ENCODE measurements at places on chromosomes 7 and 10.

GRCh38 chr10:99521765-99522469 lies 10.8 kb upstream of the NKX2-3 start:
- DNase-seq: no peak

GRCh38 chr7:71772779-71773178 lies 639.4 kb downstream of the CALN1 start:
- peak; percentile 49 for DNase-seq

GRCh38 chr10:30178356-30178964 lies 119.1 kb upstream of the JCAD start:
- no peak for DNase-seq

GRCh38 chr7:138116141-138116540 lies 39.9 kb downstream of the AKR1D1 start:
- no peak for DNase-seq

GRCh38 chr10:59281861-59282260 lies 80.5 kb downstream of the FAM13C start:
- no peak for DNase-seq

DNA sequence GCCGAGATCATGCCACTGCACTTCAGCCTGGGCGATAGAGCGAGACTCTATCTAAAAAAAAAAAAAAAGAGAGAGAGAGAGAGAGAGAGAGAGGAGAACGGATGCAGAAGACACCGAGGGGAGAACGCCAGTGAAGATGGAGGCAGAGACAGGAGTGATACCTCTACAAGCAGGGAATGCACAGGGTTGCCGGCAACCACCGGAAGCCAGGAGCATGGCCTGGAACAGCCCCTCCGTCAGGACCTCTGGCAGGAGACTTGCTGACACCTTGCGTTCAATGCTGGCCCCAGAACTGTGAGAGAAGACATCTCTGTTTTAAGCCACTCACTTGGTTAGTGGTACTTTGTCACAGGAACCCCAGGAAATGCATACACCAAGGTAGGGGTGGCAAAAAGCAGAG lies 38.1 kb upstream of the DUSP5 start:
- DNase-seq: no peak

- DNase-seq: no peak
These were observed 145.5 kb downstream of the MPP7 start for GRCh38 chr10:28157379-28157778.

DNA sequence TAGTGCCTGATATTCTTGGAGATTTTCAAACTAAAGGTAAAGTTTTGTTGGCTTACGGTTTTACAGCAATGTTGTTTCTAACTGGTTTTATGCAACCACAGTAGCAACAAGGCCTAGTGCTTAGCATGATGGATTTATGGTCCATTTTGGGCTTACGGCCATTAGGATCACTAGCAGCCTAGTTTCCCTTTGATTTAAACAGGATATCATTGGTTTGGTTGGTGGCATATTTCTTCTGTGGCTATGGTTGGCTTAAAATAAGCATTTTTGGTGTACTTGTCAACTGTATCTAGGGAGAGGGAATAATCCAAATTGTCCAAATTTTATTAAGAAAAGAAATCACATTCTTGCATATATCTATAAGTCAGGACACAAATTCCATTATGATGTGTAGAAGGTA lies 194.0 kb downstream of the HDAC9 start:
- no peak for DNase-seq

DNA sequence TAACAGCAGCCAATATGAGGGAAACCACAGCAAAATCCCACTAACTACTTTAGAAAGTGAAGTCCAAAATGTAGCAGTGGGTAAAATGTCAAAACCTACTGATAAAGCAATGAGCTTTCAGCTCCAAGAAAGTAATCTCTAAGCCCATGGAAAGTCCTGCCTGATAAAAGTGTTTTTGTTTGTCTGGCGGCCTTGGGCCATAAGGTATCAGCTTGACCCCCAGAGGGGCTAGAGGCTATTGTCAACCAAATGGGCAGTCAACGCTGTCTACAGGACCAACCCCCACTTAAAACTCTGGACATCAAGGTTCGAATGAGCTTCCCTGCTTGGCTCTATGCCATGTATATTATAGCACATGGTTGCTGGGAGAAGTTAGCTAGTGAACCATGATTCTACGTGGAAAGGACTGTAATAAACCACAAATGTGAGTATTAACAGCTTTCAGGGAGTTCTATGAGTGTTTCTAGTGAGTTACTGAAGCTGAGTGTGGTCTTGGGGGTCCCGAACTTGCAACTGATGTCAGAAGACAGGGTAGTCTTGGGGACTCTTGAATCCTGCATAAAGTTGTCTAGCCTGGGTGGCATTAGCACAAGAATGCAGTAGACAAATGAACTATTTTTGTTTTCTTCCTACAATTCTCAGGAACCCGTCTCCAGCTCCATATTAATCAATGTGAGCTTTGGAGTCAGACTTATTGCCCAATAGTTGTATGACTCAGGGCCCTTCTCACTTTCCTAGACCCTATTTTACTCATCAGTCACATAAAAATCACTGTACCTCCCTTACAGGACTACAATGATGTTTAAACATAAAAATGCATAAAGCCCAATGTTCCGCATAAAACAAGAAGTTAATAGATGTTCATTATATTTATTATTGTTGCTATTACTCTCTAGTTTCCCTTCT lies 164.9 kb downstream of the DGKI start:
- no peak for DNase-seq

DNA sequence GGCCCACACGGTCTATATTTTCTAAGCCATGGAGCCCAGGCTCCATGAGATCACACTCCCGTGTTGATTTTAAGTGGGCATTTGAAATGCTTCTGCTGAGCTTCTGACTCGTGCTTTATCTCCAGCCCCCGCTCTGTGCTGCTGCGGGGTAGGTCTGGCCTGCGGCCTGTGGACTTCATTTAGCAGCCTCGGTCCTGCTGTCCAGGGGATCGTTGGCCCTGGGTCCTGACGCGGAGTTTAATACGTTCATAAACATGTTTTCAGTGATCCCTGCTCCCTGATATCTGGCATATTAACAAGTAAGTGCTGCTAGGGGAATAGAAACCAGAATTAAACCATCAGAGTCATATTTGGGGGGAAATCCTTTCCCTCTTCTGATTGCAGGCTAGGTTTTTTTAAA lies 540.3 kb upstream of the MGMT start:
- no peak for DNase-seq

DNA sequence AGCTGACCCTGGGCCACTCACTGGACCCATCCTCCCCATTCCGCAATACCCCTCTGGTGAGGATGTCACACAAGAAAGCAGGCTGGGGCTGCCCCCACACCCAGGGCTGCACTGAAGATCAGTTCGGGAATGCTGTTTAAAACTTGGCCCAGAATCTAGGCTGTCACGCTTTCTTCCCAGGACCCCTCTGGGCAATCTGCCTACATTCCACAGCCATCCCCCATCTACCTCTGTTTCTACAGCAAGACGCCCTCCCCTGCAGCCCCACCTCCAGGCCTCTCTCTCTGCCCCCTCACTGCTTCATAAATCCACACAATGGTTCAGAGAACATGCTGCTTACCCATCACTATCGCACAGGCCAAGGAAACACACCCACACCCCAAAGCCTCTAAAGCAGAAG lies 36.1 kb downstream of the XPNPEP1 start:
- DNase-seq: no peak

GRCh38 chr7:120064565-120064964 lies 208.4 kb upstream of the KCND2 start:
- no peak for DNase-seq

DNA sequence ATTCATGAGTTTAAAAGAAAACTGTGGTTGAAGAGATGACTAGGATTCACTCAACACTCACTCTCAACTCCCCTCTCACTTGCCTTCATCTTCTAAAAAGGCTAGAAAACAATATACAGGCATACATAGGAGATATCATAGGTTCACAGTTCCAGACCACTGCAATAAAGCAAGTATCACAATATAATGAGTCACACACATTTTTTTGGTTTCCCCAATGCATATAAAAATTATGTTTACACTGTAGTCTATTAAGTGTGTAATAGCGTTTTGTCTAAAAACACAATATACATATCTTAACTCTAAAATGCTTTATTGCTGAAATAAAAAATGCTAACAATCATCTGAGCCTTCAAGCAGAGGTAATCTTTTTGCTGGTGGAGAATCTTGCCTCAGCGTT lies 104.9 kb upstream of the PDE1C start:
- DNase-seq: no peak

- no peak for DNase-seq
These were observed 30.3 kb downstream of the YKT6 start for GRCh38 chr7:44231088-44231487.

DNA sequence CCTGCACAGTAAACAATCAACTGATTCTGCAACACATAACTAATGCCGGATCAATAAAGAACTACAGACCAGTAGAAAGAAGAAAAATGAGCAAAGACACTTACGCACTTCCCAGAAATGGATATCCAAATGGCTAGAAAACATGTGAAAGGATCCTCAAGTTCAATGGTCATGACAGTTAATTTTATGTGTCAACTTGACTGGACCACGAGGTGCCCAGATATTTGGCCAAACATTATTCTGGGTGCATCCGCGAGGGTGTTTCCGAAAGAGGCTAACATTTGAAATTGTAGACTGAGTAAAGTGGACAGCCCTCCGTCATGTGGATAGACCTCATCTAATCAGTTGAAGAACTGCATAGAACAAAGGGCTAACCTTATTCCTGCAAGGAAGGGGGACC lies 102.0 kb downstream of the SFMBT2 start:
- no peak for DNase-seq

DNA sequence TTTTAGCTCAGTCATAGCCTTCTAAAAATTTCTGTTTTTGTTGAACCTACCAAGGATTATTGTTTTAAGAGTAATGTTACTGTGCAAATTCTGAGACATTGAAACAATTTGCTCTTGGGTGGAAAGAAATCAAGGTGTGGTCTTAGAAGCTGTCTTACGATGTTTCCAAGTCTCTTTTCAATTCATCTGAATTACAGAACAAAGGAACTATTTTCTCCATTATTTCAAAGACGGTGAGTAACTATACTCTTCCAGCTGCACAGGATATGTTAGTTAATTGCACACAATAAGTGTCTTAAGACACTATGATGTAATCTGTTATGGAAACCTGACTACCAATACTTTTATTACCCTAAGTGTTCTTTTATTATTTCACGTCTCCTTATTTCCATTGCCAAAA lies 106.8 kb upstream of the POM121L12 start:
- DNase-seq: no peak

GRCh38 chr10:44911081-44911540 lies at the start of gene TMEM72:
TMEM72 (plus strand) TSS chr10:44911337; CDS start chr10:44911513, 176 bp downstream.
- no peak for DNase-seq

- DNase-seq: no peak
These were observed 244.9 kb downstream of the SEMA3D start for GRCh38 chr7:84941936-84942335.

DNA sequence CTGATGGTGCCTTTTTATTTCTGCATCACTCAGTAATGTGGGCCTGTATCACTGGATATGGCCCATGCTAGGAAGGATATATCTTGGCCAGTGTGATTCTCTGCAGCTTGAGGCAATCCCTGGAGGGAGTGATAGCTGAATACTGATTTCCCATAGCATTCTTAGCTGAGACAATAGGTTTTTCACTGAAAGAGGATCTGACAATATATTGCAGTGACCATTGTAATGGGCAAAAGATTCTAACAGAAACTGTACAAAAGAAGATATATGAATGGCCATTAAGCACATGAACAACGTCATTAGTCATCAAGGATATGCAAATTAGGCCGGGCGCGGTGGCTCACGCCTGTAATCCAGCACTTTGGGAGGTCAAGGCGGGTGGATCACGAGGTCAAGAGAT lies 117.8 kb downstream of the KAT6B start:
- DNase-seq: no peak

- DNase-seq: no peak
These were observed 33.0 kb downstream of the CAMK2B start for GRCh38 chr7:44292420-44292817.

DNA sequence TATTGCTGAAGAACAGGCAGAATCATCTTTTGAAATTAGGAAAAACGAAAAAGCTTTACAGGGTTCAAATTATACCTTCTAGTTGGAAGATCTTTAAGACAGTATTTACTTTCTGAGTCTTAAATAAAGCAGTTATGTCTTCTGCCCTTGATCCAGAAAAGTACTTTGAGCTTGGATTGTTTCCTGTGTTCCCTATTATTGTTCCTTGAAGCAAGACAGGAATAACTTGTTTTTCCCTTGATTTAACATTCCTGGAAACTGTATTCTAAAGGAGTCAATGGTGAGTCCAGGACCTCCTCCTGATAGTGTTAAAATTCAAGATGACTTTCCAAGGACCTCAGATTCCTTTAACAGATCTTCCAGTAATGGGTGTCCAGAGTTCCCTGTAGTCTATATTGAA lies 74.3 kb upstream of the GATA3 start:
- DNase-seq: no peak

- DNase-seq: no peak
These were observed 125.6 kb upstream of the ZNF32 start for GRCh38 chr10:43774234-43774769.

- DNase-seq: peak; percentile 64
These were observed 660 bp downstream of the SUV39H2 start for GRCh38 chr10:14879124-14879927.

DNA sequence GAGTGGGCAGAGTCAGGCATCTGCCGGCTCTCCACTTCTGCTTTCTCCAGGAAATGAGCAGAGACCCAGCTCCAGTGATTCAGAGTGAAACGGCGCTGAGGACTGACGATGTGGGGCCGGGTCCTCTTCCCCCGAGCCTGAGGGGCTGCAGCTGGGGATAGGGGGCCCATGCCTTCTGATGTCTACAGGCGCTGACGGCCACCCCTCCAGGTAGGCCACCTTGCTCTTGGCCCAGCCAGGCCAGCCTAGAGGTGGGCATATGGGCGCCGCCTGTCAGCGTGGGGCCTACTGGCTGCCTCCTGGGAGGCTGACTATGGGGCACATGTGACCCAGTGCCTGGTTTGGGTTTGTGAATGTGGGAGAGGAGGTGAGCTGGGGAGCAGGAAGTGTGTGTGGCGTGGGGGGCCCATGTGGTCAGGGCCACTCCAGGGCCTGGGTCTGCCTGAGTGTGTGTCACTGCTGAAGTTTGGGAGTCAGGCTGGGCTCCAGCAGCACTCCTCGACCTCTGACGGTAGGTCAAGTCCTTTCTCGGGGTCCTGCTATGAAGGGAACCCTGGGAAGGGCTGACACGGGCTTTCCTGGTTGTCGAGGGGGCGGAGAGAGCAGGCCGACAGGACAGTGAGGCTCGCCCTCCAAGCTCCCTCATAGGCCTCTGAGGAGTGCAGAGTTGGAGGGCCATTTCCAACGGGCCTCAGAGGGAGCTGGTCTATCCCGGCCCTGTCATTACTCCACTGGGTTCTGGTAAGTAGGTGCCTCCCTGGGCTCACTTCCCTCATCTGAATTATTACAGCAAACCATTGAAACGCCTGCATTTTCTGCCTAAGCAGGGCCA lies at the start of gene WDFY4:
Gene WDFY4 (plus strand): TSS at position 82 of the 832 bp plus-strand sequence. CDS start 24,860 bp downstream, outside the sequence.
- no peak for DNase-seq

- DNase-seq: no peak
These were observed 683 bp upstream of the ENTPD7 start for GRCh38 chr10:99658622-99659030.

GRCh38 chr7:18345641-18346234 lies 149.8 kb upstream of the HDAC9 start:
- peak; percentile 37 for DNase-seq

GRCh38 chr10:23197416-23197861 lies 5.3 kb downstream of the PTF1A start:
- DNase-seq: no peak

GRCh38 chr10:9097206-9097990 lies 1042.9 kb downstream of the GATA3 start:
- no peak for DNase-seq

All from DND-41 (cell line).